H4 (cell line): ENCODE measurements at places on chromosomes 5 and 9. TPM values are rescaled to one million over a fixed set of nuclear protein-coding genes. Genes with fewer than 3 reads are reported as not detected.

DNA sequence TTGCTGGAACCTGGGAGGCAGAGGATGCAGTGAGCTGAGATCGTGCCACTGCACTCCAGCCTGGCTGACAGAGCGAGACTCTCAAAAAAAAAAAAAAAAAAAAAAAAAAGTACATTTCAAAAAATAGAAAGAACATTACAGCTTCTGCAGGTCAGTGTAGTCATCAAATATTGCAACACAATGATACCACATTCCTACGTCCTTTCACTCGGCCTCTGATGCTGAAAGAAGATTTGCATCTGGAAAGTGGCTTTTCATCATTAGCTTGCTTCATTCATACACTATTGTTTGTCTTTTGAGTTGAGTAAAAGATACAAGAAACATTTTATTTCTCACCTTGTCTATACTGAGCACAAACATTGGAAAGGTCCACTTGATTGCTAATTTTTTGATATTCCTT, 59.6 kb upstream of the CPLANE1 start:
- no peak for DNase-seq

DNA sequence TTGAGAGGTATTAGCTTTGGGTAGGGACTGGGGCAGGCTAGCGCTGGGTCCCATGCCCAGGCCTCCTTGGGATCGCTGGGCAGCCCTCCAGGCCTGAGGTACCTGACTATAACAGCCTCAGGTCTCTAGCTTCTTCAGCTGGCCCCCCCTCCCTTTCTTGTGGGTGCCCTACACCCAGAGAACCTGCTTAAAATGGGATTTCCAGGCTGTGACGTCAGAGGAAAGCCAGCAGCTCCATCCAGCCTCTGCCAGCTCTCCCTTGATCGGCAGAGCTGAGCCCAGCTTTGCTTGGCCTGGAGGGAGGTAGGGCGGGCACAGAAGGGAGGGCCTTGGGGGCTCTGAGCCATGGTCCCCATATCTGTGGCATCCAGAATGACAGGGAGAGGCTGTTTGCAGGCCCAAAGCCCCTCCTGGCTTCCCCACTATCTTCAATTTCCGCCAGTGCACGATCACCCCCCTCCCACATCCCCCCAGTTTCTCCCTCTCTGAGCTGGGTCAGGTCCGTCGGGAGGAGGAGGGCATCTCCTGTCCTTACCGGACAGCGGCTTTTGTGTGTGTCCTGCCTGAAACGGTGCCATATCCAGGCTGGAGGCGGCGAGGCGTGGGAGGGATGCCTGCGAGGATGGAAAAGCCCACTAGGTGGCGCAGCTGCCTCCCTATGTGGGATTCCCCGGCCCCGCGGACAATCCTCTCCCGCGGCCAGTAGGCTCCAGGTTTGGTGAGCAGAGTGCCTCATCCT, 10.8 kb downstream of the REEP2 start:
- peak; percentile 83 for DNase-seq

GRCh38 chr5:141777130-141777529, 95.1 kb upstream of the ARAP3 start:
- no peak for DNase-seq

GRCh38 chr9:125293134-125293533, 31.5 kb downstream of the GAPVD1 start:
- no peak for DNase-seq

- peak; percentile 48 for DNase-seq
These were observed 40.6 kb upstream of the ZNG1F start for GRCh38 chr9:41229408-41230401.

DNA sequence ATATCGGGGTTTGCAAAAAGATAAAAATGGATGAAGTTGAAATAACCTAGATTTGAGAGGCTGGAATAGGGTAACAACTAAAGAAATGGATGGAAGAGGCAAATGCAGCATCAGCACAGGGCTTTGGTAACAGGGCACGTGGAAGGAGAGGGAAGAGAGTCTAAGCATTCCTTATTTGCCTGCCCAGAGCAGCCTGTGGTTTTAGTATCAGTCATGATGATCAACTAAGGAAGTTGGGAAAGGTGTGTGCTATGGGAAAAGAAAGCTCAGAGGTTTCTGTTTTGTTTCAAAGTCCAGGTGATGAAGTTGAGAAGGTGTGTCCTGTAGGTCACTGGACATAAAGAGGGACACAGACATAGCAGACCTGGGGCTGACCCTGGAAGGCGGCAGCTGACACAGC, 28.8 kb downstream of the GAS1 start:
- no peak for DNase-seq

WDR38 gene
- total RNA-seq = not detected in 2 replicates

GRXCR2 gene
- total RNA-seq = not detected in 2 replicates

SELENOP gene
- 64.2 and 68.9 TPM in 2 replicates for total RNA-seq

TAF11L10 gene
- not detected in 2 replicates for total RNA-seq

ANP32B gene
- 12.2 and 16.3 TPM in 2 replicates for total RNA-seq
